ENCODE measurements at places on chromosomes 3 and 15. TPM values are rescaled to one million over a fixed set of nuclear protein-coding genes. Genes with fewer than 3 reads are reported as not detected.

Gene OXNAD1
- polyA plus RNA-seq, result 132 TPM

DNA sequence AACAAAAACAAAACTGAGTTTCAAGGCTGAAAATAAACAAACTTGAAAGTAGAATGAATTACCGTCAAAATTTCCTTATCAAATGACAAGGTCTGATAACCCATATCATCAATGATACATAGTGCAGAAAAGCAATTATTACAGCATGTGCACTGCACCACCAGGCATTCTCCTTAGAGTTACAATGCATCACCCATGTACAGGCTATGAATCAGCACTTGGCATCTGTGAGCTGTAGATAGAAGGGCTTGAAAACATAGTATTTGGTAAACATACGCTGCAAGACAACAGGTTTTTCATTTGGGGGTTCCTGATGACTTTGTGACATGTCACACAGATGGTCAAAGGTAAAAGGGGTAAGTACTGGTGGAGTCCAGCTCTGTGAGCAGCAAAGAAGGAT, 265.1 kb downstream of the CTNNB1 start:
- no peak for DNase-seq

Gene HEMK1
- polyA plus RNA-seq, result 35.2 TPM

GRCh38 chr3:5212628-5213573, 25.4 kb downstream of the EDEM1 start:
- no peak for DNase-seq

DNA sequence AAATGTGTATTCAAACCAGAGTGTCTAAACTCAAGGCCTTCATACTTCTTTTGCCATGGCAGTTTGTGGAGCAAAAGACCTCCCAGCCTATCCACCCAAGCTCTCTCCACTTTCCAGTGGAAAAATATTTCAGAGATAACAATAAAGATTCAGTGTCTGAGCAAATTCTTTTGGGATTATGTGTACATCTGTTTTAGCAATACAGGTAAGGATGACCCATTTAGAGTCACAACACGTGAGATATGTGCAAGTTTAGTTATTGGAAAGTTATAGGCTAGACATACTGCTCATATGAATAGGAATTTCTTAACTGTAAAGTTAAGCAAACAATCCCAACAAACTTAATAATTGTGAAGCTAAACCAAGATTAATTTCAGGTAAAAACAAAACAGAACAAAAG, 174.5 kb upstream of the LRIG1 start:
- DNase-seq, result no peak

DNA sequence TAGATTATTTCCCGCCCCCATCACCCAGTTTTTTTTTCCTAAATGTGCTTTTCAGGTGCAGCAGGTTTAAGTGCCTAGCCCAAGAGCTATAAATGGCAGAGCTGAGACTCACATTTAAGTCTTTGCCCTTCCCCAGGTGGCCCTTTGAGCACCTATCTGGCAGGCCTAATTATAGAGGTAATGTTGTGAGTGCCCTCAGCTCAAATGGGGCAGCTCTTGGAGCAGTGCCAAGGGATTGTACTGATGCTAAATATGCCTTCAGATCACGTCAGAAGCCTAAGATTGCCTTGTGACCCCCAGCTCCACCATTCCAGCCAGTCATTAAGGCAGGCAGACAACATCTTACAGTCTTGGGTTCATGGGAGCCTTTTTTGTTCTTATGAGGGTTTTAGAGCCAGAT, 159.5 kb downstream of the RPLP1 start:
- no peak for DNase-seq

DNA sequence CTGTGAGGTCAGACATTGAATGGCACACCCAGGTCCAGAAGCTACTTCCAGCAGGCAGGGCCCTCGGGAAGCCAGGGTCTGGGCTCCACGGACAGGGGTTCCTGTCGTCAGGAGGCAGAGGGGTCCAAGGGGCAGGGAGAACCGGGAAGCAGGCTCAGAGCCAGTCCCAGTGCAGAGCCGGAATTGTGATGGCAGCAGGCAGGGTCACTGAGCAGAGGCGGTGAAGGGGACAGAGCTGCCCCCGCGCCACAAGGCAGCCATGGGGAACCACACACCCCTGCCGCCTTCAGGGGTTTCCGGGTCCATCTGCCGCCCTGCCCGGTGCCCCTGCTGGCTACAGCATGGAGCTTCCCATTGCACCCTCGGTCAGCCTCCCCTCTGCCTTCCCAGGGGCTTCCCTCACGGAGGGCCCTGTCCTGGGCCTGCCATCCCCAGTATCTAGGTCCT, 136.9 kb downstream of the NSMCE3 start:
- peak; percentile 4 for DNase-seq

Gene PPIP5K1
- 6.1 TPM for polyA plus RNA-seq

- DNase-seq, result no peak
Measured at GRCh38 chr15:62450061-62450460, 285.0 kb upstream of the C2CD4B start.

Gene DAPK2
- polyA plus RNA-seq, result not detected

- no peak for DNase-seq
Measured at GRCh38 chr15:63014578-63014977, 28.0 kb upstream of the TPM1 start.

Gene SPTBN5
- 0.12 TPM for polyA plus RNA-seq

Gene HHLA2
- polyA plus RNA-seq, result 0.13 TPM

DNA sequence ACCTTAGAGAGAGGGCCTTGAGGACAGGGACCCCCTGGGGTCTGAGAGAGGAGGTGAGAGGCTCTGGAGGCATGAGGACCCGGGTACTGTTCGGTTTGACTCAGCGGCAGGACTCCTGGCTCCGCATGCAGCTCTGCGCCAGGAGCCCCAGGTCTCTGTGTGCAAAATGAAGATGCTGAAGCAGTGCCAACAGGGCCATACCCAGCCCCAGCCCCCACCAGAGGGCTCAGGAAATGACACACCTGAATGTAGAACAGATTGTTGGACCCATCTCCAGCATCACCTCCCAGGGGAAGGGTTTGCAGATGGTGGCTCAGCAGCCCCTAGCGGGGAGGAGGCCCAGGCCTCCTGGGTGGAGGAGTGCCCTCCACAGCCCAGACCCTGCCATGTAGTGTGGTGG, 30.2 kb downstream of the EPHB3 start:
- no peak for DNase-seq

DNA sequence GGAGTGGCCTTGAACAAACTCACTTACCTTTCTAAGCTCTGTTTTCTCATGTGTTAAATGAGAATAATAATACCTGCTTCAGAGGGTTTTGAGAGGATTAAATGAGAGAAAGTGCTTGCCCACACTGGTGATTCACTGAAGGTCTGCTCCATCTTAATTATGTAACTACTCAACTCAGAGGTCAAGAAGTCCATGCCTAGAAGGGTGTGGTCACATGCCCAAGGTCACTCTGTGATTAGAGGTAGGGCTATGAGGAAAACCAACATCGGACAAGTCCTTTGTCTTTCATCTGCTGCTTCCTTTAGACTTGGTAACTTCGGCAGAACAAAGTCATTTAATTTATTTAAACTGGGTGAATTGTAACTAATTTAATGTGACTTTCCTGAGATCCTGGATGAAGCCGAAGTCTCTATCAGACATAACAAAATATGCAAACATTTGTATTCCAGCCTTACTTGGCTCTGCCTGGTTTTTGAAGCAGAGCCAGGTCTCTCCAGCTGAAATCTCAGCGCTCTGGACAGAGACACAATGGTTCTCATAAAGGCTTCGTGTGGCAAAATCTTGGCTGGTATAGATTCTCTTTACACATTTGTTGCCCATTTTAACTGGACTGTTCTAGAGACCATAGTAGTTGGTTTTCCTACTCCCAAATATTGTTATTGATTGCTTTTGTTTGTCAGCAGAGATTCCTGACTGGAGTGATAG, 3.0 kb downstream of the CHRNA7 start:
- DNase-seq, result no peak

DNA sequence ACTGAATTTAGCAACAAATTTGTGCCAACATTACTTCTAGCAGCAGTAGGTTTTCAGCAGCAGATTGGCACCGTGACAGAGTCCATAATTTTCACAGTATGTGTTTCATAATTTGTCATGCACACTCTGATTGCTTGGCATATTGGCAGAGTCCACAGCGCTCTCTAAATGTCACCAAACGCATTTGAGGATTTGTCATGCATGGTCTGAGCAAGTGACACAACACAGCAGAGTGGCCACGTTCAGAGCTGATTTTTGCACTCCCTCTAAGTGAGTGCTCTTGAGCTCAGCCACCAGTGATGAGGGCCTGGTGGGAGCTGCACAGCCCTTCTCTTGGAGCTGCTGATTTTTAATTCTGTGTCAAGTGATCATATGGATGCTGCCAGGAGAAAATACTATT, 1270.8 kb downstream of the ROBO1 start:
- no peak for DNase-seq

DNA sequence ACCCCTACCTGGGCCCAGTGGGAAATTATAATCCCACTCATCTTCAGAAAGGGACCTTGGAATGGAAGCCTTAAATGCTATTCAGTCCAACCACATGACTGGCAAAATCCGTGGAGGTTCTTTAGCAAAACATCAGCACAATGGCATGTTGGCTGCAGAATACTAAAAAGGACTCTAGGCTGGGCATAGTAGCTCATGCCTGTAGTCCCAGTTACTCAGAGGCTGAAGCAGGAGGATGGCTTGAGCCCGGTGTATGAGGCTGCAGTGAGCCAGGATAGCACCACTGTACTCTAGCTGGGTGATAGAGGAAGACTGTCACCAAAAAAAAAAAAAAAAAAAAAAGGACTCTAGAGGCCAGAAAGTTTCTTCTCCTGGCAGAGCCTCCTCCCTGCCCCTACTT, 60.6 kb upstream of the RYK start:
- no peak for DNase-seq

Gene MYRIP
- not detected for polyA plus RNA-seq

DNA sequence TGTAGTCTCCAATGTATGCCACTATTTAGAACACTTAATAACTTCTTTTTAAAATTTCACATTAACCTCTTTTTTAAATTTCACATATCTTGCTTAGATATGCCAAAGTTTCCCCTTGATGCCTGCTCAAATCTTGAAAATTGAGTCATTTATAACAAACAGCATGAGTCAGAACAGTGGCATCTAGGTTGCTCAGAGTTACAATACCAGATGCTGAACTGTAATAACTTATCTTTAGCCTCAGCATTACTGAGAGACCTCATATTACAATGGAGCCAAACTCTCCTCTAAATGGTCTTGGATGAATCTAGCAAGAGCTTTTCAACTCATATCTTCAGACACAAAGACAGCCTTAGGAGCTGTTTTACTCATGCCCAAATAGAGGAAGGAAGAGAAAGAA, 439.3 kb upstream of the ARPP21 start:
- no peak for DNase-seq

DNA sequence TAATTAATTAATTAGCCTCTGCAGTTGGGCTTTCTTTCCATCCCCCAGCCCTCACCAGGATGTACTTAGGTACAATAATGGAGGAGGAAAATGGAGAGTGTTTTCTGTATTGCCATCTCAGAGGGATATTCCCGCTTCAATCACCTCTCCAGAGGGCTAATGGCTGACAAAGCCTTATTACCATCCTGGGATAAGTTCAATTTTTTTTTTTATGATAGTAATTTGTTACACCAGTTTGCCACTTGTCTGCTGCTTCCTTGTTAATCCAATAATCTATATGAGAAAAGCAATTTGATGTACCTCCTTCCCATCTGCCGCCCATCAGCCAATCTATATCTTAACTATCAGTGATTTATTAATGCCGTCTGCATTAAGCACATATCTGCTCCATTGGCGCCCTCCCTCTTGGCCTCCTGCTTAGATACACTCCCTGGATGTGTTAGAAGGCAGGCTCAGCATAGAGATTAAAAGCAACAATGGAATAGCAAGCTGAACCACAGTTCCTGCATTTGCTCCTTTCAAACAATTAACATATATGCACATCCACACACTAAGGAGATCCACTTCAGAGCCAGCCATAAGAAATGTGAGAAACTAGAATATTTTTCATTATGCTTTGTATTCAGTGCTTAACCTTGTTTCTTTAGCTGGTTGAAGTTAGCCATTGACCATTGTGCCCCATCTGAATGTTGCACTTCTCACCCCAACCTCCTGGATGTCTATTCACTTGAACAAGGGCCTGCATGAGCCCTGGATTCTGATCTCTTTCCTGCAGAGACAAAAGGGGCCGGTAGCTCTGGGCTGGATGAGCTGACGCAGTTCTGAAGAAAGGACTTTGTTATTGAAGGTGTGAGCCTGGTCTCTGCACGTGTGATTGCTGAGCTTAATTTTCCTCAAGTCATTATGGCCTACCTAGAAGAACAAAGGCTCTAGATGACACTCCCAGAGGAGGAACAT, 237.3 kb upstream of the GAP43 start:
- no peak for DNase-seq

Gene B4GALT4
- polyA plus RNA-seq, result 29.6 TPM

DNA sequence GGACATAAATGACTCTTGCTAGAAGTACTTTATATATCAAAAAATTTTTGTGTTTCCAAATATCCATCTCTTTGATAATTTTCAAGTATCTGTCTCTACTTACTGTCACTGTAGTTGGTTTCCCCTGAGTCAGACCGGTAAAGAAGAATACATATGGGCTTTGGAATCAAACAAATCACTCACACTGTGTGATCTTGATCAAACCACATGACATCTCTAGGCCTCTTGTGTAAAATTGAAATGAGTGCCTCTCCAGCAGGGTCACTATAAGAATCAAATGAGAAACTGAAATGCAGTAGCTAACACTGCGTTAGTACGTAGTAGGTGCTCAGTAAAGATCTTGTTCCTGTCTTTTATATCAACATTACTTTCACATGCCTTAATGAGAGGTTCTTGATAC, 314.6 kb upstream of the STT3B start:
- no peak for DNase-seq

- no peak for DNase-seq
Measured at GRCh38 chr15:47987908-47988532, 132.8 kb upstream of the SLC24A5 start.

GRCh38 chr15:45091161-45091560, 22.8 kb downstream of the DUOX2 start:
- DNase-seq, result no peak

Gene CSK
- polyA plus RNA-seq, result 144 TPM

DNA sequence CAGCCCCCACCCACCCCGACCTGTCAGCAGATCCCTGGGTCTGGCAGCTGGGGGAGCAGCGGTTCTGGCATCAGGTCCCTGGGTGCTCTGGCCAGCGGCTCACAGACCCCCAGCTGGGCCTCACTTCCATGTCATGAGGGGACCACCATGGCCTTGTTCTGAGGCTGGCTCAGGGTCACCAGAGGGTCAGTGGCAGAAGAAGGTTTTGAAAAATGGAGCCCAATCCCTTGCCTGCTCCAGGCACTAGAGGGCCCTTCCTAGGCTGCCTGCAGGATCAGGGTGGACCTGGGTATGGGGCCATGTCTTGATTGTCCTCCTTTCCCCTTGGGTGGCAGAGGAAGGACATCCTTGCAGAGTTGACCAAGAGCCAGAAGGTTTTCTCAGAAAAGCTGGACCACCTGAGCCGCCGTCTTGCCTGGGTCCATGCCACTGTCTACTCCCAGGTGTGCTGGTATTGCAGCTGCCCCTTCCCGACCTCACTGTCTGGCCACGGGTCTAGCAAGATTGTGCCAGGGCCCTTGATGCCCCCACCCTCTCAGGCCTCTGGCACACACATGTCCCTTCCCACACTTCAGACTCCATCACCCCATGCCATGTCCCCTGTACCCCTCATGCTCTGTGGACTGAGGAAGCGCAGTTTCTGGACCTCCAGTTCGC, 12.9 kb downstream of the AMIGO3 start:
- DNase-seq, result no peak

Measured in naive thymus-derived CD4-positive, alpha-beta T cell (primary cell).